Activated CD4-positive, alpha-beta memory T cell treated with anti-CD3 and anti-CD28 coated beads, Interleukin-2, amount 10 ng/mL, durations not matched to agents 7 days and 5 days (primary cell): ENCODE measurements at places on chromosomes 5 and 9. TPM values are rescaled to one million over a fixed set of nuclear protein-coding genes. Genes with fewer than 3 reads are reported as not detected.

DNA sequence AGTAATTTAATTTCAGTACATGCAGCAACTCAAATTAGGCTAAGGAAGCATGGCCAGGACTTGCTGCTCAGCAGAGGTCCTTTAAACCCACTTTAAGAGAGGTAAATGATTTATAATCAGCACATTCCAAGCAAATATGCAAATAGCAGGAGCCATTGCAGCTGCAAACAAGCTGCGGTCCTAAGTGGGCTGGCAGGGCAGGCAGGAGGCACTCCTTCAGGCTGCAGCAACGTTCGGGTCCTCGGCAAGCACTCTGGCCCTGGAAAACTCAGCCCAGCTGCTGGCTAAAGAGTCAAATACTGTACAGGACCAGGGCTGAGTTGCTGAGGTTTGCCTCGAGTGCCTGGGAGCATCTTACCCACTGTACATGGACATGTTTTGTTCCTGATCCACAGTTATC, 126.9 kb downstream of the FSTL4 start:
- no peak for DNase-seq

DNA sequence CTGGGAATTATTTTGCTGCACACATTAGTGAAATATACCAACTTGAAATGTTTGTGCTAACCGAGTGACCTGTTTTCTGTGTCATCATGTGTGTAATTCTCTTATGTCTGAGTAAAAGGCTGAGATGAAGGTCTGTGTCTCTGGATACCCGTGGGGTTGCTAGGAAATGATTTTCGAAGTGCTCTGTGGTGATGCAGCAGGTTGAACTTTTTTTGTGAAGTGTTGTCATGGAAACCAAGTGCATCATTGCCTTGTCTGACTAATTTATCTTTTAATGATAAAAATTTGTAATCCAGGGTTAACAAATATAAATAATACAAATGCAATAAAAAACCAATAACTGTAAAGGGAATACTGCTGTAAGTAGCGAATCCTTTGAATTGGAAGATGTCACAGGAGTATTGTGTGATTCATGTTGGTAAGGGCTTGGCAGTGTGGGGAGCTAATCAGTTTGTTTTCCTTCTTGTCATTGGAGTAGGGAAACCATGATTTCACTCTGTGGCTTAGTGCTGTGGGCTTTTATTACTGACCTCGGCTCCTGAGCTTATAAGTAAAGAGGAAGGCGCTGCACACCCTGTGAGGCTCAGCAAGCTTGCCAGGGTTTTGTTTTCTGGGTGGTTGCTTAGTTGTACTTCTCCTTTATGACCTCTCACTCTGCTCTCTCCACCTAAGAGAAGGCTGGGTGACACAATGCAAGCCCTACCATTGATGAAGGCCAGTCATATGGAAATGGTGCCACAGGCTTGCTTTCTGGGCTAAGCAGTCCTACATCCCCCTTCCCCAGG, 22.3 kb downstream of the PDE8B start:
- DNase-seq = no peak

DNA sequence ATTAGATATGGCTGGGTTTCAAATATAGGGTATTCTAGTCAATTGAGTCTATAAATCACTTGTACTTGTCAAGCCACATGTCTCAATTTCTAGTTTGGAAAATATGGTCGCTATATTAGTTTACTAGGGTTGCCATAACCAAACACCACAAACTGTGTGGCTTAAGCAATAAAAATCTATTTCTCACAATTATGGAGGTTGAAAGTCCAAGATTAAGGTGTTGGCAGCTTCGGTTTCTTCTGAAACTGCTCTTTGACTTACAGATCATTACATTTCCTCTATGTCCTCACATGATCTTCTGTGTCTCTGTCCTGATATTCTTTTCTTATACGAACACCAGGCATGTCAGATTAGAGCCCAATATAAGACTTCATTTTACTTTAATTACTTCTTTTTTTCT, 55.8 kb upstream of the BASP1 start:
- no peak for DNase-seq

DNA sequence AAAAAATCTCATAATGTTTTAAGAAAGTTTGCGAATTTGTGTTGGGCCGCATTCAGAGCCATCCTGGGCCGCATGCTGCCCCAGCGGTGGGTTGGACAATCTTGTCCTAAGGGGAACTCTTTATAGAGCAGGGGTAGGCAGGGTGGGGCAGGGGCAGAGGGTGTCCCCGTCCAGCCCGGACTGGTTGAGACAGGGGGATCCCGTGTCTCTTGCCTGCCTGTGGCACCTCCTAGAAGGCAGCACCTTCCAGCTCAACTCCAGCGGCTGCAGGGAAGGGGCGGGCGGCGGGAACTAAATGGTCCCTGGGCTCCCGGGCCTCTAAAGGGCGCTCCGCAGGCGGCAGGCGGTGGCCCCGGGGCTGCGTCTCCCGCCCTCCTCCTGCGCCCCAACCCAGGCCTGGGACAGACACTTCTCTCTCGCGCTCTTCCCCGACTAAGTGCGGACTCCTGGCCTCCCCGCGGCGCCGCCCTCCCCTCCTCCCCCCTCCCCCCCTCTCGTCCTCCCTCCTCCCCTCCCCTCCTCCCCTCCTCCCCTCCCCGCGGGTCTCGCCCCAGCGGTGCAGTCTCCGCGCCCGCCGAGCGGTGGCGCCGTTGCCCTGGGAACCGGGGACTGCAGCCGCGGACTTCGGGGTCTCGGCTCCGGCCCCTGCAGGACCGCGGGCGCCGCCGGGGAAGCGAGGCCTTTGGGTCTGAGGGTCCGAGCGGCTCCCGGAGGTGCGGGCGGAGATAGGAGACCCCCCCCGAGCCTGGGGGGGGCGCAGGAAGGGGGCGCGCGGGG, 132.6 kb downstream of the MRPL36 start:
- DNase-seq = no peak

GRCh38 chr5:6710070-6710469, 3.2 kb upstream of the TENT4A start:
- DNase-seq = no peak

DNA sequence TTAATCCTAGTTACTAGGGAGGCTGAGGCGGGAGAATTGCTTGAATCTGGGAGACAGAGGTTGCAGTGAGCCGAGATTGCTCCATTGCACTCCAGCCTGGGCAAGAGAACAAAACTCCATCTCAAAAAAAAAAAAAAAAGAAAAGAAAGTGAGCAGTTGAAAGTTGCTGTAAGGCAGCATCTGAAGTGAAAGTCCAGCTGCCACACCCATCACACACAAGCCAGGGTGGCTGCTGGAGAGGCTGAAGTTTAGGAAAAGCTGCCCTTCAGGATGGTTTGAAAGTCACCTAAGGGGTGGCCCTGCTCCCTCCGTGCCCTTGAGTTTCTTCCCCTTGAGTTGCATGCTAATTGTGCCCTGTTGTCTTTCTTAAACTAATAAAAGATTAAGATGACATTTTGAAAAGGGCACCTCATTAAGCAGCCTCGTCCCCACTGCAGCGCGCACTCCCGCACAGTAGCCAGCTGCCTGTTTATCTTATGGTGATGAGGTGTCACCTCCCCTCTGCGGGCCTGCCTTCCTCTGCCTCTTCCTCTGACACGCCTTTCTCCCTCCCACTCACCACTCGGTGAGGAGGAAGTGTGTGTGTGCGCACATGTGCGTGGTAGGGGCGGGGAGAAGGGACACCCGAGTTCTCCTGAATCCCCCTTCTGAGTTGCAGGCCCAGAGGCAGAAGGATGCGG, 104.2 kb upstream of the PANK3 start:
- peak; percentile 26 for DNase-seq

DNA sequence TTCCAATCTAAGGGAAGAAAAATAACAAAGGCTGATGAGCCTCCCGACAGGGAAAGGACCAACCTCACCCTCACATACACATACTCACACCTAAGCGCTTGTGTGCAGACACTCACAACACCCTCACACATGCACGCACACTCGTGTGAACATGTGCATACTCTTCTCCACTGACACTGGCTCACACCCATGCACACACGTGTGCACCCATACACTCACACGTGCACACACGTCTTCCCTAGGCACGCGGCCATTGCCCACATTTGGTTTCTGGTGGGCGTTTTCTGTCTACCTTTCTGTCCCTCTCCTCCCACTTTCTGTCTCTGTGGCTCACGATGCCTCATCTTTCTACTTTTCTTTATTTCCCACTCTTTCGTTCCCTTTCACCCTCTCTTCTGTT, 169.7 kb upstream of the MVB12B start:
- no peak for DNase-seq

GRCh38 chr9:120765910-120766425, 27.2 kb downstream of the FBXW2 start:
- DNase-seq = no peak

- DNase-seq = no peak
Observed at GRCh38 chr5:6376974-6377520, 1.3 kb downstream of the MED10 start.

- DNase-seq = no peak
Observed at GRCh38 chr9:128152133-128153059, 3.1 kb downstream of the LCN2 start.

DNA sequence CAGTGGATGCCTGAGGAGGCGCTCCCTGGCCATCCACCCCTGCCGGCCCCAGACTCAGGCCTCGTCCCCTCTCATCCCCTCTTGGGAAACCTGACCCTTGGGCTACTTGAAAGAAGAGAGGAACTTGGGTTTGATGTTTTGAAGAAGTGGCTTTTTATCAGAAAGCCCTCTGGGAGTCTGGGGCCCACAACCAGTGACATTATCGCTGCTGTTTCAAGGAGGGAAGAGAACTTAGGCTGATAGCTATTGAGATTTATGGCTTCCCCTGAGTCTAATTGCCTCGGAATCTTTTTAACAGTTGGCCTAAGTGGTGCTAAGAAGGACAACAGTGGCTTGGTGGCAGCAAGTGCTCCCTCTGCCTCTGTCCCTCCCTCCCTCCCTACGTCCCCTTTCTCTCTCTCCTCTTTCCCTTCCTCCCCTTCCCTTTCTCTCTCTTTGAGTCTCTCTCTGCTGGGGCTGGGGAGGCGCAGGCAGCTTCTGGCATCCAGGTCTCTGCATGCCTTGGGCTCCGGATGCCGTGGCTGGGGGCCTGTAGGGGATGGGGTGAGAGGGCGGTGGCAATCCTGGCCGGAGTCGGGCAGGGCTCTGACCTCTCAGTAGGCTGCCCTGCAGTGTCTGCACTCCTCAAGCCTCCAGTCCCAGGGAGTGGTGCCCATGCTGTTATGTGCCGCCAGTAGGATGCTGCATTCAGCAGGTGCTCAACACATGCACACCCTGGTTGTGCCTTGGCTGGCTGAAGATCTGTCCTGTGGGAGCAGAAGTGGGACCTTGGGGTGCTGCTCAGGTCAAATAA, 49.6 kb upstream of the RXRA start:
- no peak for DNase-seq

- DNase-seq = no peak
Observed at GRCh38 chr9:14096258-14096922, 217.6 kb downstream of the NFIB start.

- no peak for DNase-seq
Observed at GRCh38 chr5:132907161-132907560, 33.7 kb downstream of the LEAP2 start.

DNA sequence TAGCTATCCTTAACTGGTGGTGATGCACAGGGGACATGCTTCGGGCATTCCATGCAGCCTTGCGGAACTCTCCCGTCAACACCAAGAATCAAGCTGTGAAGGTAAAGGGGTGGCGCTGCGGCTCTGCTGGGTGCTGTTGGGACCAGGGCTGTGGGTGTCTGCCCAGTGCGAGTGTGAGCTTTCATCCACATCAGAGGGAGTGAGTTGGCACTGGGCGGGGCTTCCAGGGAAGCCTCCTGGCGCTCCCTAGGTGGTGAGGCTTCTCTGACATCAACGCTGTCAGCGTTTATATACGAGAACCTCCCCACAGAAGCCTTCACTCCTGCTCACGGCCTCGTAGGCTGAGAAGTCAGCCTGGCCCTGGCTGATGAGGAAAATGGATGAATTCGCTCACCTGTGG, 11.7 kb downstream of the ARPC5L start:
- DNase-seq = no peak

GRCh38 chr9:130451004-130451390, 6.2 kb downstream of the ASS1 start:
- DNase-seq = no peak

DNA sequence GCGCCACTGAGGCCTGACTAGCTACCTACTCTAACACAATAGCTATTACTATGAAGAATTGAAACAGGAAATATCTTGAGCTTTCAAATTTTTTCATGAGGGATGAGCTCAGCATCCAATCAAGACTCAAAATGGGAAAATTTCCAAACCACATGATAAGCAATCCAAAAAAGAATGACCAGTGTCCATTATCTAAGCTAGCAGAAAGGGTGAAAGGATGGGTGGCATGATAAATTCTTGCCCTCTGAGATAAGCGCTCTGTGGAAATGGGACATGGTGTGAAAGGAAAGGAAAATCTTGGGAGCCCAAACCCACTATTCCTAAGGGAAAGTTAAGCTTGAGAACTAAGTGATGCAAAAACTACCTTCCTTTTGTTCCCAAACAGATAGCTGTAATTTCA, 170.2 kb upstream of the NREP start:
- no peak for DNase-seq

- DNase-seq = peak; percentile 57
Observed at GRCh38 chr5:119355244-119355638, 578 bp upstream of the TNFAIP8 start.

DNA sequence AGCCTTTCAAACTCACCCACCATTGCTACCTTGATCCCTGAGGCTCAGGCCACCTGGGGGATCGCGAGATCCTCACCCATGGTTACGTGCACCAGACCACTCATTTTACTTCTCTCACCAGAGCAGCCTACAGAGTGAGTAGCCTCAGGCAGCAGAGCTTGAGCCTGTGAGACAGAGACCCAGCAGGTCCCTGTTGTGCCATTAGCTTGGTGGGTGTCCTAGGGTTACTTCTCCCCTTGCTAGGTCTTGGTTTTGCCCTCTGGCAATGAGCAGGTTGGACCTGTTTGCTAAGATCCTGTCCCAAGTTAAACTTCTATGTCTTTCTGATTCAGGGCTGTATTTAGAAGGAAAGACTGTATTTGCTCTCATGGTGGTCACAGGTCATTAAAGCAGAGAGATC, 21.8 kb downstream of the WHRN start:
- DNase-seq = no peak

DNA sequence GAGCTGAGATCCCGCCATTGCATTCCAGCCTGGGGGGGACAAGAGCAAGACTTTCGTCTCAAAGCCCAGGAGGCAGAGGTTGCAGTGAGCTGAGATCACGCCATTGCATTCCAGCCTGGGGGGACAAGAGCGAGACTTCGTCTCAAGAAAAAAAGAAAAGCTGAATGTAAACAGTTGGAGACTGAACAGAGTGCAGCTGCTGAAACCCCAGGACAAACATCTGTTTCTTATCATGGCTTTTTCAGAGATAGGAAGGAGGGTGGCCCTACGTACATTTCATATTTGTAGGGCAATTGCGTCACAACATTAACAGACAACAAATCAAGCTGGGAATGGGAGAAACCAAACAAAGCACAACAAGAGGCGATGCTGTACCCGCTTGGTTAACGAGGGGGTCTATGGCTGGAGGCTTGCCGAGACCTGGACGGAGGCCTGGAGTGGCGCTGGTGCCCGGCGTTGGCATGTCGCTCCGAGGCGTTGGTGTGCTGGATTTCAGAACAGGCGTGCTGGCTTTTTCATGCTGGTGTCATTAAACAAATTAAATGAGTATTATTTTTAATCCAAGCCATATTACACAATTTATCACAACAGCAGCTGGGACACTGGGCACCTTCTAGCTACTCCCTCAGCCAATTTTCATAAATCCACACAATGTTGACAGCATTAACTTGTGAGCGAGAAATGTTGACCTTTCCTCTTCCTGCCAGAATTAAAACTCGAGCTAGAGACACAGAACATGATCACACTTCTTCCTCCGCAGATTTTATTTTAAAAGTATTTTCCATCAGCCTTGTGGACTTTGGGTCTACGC, 76.1 kb downstream of the TLE1 start:
- no peak for DNase-seq

The ADAMTSL1 gene
- not detected for total RNA-seq

The INSL6 gene
- total RNA-seq = not detected

The TMEM174 gene
- total RNA-seq = not detected

The ZNF618 gene
- total RNA-seq = 0.15 TPM

The GPRIN1 gene
- total RNA-seq = 4.2 TPM

The EFNA5 gene
- not detected for total RNA-seq

The FCN2 gene
- total RNA-seq = not detected
